ENCODE measurements at places on chromosomes 12 and 14.

- no peak for DNase-seq
These were observed 42.8 kb upstream of the RNASE3 start for GRCh38 chr14:20848316-20848954.

GRCh38 chr12:122753319-122753650 is 661 bp downstream of the DENR start:
- no peak for DNase-seq

GRCh38 chr12:989751-990660 is 1.0 kb upstream of the ERC1 start:
- peak; percentile 24 for DNase-seq

DNA sequence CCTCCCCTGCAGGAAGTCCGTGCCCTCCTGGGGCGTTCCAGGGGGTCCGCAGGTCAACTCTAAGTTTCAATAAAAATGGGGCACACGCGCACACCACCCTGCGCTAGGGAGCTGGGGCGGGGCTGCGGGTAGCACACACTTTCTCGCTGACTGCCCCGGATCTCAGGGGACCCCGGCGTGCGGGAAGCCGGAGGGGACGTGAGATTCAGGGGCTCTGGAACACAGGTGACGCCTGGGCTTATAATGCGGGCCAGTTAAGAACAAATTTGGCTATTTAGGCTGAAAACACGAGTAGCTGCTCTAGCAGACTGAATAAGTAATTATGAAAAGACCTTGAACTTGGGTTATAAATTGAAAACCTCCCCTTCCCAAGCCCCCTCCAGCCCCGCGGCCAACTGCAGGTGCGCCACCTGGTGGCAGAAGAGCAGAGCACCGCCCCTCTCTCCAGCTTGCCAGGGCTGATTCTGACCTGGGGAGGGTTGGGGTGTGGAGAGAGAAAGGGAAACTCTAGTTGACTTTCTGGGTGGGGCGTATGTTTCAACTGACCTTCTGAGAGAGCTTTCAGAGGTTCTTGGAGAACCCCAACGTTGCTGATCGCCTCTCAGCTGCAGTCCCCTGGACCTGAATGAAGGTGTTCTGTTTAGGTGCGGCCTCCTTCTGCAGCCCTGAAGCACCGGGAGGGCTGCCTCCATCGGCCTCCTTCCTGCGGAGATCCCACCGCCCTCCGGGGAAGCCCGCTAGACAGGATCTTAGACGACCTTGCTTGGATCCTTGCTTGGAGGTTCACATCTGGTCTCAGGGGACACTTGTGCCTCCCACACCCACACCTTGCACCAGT is 118.4 kb upstream of the EVL start:
- no peak for DNase-seq

- DNase-seq: peak; percentile 32
These were observed 76.3 kb downstream of the SLC15A4 start for GRCh38 chr12:128747441-128747840.

DNA sequence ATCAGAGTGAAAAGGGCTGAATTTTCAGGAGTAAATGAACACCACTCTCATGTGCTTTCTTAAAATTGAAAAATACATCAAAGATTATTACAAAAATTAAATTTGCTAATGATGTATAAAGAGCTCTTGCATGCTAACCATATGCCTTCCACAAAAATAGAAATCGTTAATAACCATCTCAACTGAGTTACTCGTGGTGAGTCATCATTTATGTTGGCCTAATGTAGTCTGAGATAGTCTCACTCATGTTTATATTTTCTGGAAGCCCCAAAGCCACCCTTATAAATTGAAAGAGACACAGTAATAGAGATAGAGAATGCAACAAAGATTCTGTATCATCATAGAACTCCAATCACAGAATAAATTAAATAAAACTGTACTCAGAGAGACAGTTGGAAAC is 131.2 kb downstream of the KCNH5 start:
- DNase-seq: no peak

GRCh38 chr12:105832021-105832420 is 306.7 kb downstream of the NUAK1 start:
- DNase-seq: no peak

- DNase-seq: no peak
These were observed 19.1 kb upstream of the DNAH10 start for GRCh38 chr12:123743002-123743401.

GRCh38 chr12:124739953-124740561 is 123.6 kb downstream of the SCARB1 start:
- no peak for DNase-seq

DNA sequence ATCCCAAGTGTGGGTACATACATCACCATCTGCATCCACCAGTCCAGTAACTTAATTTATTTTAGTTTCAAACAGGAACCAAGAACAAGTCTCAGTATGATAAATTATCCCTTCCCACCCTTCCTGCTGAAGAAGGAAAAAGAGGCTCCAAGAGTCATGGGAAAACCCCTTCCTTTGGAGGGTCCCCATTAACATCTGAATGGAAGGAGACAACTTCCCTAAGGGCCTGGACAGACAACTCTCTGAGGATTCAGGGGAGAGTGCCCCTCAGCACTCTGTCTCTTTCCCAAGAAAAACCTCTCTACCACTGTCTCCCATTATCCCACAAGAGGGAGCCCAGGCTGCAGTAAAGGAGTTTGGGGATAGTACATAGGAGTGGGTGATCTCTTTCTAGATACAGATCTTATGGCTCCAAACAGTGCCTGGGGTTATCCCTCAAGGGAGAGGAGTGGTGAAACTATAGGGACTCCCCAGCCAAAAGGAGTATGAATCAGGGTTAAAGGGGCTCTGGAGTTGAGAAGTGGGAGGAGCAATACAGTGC is 6.2 kb downstream of the WNT10B start:
- no peak for DNase-seq

DNA sequence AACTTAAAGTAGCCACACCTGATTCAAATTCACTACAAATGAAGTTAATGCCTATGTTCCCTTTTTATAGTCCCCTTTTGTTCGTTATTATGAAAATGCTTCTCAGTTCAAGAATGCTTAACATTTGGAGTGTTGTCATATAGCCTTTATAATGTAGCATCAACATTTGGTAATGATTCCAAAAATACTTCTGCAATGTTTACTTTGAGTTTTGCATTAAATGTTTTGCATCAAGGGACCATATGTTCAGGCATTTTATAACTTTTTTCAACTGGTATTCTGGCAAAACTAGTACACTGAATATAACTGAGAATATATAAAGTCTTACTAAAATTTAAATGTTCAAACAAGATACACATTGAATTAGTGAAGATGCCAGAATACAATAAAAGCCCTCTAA is 209.6 kb upstream of the SLC16A7 start:
- no peak for DNase-seq

DNA sequence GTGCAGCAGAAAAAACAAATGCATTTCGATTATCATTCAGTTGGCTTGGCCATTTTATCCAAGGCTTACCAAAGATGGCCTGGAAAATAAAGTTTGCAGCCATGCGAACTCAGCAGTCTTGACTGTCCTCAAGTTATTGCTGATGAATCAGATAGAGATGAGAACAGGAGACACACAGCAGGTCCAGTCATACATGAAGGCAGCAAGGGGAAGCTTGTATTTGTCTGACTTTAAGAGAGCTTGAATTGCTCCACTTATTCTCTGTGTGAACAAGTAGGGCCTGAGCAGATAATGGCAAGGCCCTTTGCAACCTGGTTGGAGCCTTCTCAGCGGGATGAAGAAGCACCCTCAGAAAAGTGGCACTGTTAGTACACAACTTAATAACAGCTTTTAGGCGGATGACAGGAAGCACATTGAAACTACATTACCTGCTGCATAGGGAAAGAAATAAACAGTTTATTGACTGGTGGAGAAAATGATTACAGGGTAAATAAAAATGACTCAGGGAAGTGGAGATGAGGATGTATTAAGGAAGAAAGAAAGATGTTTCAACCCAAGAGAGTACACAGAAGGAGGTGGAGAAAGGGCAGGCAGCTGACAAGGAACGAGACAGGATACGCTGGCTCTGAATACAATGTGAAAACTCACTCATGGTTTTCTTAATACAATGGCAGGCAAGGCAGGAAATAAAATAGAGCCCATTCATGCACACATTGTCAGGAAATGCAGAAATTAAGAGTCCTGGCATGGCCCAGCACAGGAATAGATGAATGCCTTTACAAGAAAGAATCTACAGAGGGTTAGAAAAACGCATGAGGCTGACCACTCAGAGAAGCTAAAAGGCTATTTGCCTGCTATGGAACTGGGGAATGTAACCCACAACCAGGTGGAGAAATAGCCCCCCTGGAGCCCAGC is 128.4 kb downstream of the GALC start:
- DNase-seq: no peak

DNA sequence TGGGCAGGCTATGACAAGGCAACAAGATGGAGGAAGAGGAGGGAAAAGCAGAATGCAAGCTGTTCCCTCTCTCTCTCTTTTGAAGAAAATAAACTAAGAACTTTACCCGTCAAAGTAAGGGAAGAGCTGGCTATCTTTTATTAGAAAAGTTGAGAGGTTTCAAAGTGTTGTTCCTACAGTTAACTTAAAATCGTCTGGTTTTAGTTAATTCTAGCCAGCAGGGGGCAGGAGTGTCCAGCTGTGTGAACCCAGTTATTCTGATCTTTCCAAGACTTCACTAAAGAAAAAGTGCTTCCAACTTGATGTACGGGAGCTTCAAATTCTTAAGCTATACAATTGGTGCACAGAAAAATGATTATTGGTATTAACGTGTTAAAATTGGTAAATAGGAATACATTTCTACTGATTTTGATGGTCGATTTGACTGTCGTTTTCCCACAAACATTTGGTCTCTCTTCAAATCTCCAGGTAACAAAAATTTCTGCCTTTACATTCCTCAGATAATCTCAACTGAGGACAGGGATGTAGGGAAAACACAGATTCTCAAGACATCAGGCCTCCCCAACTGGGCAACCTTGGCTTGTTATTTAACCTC is 28.4 kb upstream of the MON2 start:
- peak; percentile 51 for DNase-seq

DNA sequence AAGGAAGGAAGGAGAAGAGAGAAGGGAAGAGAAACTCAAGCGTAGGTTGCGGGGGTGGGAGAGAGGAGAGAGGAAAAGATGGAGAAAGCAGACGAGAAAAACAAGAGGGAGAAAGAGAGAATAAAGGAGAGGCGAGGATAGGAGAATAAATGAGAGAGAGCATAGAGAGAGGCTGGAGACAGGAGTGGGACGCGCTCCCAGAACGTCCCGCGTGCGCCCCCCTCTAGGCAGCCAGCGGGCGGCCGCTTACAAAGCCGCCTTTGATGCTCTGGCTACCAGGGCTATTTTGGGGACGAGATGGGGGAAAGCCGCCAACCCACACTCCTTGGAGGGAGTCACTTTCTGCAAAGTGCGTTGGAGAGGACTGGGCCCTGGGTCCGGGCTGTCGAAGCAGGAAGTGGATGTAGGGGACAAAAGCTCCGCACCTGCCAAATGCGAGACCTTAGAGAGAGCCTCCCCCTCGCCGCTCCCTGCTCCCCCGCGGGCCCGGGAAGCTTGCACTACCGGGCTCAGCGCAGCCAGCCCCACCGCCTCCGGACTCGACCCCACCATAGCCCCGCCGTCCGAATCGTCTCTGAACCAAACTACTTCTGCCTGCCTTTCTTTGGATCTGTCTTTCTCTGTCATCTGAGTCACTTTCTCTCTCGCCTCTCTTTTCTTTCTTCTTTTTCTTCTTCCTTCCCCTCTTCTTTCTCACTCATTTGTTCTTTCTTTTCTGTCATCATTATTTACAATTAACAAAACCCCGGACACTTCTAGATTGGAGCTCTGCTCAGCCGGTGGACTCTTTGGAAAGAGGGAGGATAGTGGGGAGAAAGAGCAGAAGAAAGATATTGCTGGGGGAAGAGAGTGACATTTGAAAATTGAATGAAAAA is 8.0 kb downstream of the ASCL1 start:
- DNase-seq: no peak

GRCh38 chr12:10362828-10363657 is 26.8 kb downstream of the KLRK1 start:
- no peak for DNase-seq

- DNase-seq: peak; percentile 14
These were observed 273.1 kb upstream of the RGS6 start for GRCh38 chr14:71659159-71659558.

- no peak for DNase-seq
These were observed 65.8 kb downstream of the NUMB start for GRCh38 chr14:73392329-73393257.

DNA sequence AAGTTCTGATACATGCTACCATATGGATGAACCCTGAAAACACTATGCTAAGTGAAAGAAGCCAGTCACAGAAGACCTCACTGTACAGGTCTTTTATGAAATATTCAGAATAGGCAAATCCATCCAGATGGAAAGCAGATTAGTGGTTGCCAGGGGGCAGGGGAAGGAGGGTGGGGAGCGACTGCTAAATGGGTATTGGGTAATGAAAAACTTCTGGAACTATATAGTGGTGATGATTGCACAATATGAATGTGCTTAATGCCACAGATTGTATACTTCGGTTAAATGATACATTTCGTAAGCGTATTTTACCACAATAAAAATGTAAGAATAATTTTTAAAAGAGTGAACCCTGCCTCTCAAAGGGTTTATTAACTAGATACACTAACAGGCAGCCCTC is 11.8 kb upstream of the KSR2 start:
- DNase-seq: no peak

DNA sequence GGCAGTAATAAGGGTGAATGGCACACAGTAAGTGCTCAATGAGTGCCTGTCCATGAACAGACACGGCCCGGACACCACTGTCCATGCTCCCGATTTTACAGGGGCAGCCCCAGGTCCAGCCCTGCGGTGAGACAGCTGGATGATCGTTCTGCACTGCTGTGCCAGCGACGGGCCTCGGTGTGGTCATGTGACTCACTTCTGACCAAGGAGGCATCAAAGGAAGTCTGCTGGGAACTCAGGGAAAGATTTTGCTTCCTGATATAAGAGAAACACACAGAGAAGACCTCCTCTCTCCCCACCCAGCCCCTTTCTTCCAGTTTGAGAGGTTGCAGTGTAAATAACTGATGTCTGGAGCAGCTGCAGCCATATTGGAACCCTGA is 126.6 kb downstream of the SCARB1 start:
- DNase-seq: no peak

GRCh38 chr12:102955926-102956737 is 1.3 kb upstream of the ASCL1 start:
- DNase-seq: no peak

DNA sequence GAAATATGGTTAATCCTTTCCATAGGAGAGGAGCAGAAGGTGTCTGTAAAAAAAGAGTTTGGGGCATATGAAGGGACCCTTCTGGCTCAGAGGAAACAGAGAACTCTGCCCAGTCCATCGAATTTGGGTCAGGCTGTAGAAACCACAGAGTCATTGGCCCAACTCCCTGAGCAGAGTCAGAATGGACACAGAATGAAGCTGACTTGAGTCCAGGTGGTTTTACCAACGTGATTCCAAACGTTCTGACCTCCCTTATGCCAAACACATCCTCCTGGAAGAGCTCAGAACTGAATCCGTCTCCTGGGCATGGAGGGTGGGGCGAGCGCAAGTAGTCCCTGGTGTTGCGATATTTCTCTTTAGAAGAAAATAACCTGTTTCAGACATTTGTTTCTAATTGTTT is 138.8 kb downstream of the DAD1 start:
- DNase-seq: no peak

GRCh38 chr14:20247646-20248246 is 8.7 kb downstream of the OR11H4 start:
- no peak for DNase-seq

- DNase-seq: peak; percentile 11
These were observed 32.8 kb upstream of the DEGS2 start for GRCh38 chr14:100192250-100192671.

Data from Jurkat, Clone E6-1 (cell line).